ENCODE measurements at places on chromosomes 5 and 9.

GRCh38 chr5:137754961-137755762 is 999 bp upstream of the HNRNPA0 start:
- no peak for DNase-seq

- DNase-seq: no peak
These were observed 71.4 kb downstream of the SEMA4D start for GRCh38 chr9:89426384-89426961.

- no peak for DNase-seq
These were observed 123.5 kb upstream of the LMX1B start for GRCh38 chr9:126490214-126490631.

DNA sequence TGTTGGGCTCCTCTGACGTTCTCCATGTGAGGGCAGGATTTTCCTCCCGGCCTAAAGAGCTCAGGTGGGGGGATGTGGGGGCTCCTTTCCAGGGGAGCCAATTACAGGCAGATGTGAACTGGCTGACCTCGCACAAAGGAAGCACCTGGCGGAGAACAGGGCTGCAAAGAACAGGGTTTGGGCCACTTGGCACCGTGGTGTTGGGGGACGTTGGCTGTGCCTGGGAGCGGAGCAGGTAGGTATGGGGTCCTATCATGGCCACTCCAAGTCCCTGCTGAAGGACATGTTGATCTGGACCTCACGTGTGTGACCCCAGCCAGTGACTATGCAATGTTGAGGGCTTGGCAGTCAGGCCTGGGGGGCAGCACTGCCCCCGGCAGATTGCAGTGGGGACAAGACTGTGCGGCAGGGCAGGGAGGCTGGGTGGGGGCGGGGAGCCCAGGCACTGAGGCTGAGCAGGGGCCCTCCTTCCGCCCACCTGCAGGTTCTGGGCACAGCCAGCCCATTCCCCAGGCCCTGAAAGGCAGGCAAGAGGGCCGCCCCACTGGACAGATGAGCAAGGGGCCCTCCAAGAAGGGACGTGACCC is 19.4 kb downstream of the FIBCD1 start:
- no peak for DNase-seq

GRCh38 chr5:55062039-55062779 is 38.2 kb downstream of the GZMK start:
- DNase-seq: no peak

DNA sequence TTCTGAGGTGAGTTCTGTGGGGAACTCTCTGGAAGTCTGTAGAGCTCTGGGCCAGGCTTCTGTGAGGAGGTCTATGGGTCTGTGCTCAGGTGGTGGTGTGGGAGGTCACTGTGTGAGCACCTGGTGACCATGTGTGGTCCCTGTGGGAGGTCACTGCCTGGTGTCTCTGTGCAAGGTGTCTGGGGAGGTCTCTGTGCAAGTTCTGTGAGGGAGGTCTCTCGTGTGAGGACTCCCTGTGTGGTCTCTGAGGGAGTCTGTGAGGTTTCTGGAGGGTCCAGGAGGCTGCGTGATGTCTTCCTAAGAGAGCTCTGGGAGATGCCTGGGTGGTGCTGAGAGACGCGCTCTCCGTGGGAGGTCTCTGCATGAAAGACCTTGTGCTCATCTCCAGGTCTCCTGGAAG is 6.0 kb upstream of the SPATA31E1 start:
- DNase-seq: no peak

DNA sequence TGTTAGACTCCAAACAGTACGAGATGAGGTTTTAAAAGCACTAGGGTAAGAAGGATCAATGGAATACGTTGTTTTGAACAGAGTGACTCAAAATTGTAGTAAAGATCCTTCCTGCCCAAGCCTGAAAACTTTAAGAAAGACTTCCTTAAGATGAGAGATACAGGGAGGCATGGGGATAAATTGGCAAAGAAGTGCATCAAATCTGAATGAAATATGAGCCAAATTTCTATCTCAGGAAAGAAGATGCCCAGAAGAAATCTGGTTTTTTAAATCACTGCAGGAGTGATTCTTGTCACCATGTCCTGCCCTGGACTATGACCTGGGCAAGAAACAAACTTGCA is 14.9 kb downstream of the FCN2 start:
- DNase-seq: no peak

GRCh38 chr5:33339413-33339812 is 101.4 kb upstream of the TARS1 start:
- no peak for DNase-seq

DNA sequence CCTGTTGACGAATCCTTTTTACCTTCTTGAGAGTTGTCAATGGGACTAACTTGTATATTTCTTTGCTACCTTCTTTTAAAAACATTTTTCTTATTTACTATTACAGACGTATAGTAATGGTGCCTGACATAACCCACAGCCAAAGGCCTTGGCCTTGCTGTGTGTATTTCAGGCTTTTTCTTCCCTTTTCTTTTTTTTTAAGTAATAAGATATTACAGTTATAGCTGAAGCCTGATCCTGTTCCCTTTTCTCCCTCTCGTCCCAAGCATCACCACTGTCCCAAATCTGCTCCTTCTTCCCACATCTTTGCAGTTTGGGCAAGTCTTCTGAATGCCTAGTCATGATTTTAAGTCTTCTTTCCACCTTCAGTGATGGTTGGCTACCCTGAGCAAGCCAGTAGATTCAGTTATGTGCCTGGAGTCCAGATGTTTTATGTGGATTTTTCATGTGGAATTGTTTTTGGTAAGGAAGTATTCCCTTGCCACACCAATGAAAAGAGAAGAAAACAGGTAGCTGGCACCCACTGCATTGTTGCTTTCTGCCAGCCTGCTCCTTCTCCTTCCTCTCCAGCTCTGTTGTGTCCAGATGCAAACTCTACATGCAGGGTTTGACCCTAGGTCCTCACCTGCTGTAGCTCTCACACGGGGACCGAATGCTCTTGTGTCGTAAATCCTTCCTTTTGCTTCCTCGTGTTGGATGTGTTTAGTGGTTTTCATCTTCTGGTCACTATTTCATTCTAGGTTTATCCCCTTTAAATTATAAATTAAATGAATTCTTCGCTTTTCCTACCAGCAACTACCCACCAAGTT is 26.5 kb downstream of the ABL1 start:
- DNase-seq: no peak

- DNase-seq: no peak
These were observed 305.0 kb upstream of the CDH12 start for GRCh38 chr5:23158179-23158578.

GRCh38 chr9:2570615-2571479 is 50.7 kb upstream of the VLDLR start:
- no peak for DNase-seq

GRCh38 chr9:89743573-89744254 is 138.9 kb downstream of the GADD45G start:
- DNase-seq: no peak
